Putamen (tissue), 1 donor: ENCODE measurements at places on chromosomes 3 and 15.

- DNase-seq: no peak
Observed at GRCh38 chr3:189286916-189287315, 115.1 kb downstream of the TPRG1 start.

GRCh38 chr3:175397372-175397771 lies 538.2 kb downstream of the NAALADL2 start:
- no peak for DNase-seq

GRCh38 chr3:184361532-184361931 lies at the start of the genes CLCN2 and POLR2H:
Gene CLCN2 (minus strand): TSS chr3:184361605. CDS start chr3:184361479, 126 bp downstream.
Gene POLR2H (plus strand): TSS chr3:184361710. CDS start chr3:184363493, 1,783 bp downstream.
- DNase-seq: peak; percentile 83

- DNase-seq: no peak
Observed at GRCh38 chr3:106160396-106160795, 291.6 kb upstream of the CBLB start.

GRCh38 chr3:1251282-1252060 lies 158.6 kb downstream of the CNTN6 start:
- DNase-seq: no peak

DNA sequence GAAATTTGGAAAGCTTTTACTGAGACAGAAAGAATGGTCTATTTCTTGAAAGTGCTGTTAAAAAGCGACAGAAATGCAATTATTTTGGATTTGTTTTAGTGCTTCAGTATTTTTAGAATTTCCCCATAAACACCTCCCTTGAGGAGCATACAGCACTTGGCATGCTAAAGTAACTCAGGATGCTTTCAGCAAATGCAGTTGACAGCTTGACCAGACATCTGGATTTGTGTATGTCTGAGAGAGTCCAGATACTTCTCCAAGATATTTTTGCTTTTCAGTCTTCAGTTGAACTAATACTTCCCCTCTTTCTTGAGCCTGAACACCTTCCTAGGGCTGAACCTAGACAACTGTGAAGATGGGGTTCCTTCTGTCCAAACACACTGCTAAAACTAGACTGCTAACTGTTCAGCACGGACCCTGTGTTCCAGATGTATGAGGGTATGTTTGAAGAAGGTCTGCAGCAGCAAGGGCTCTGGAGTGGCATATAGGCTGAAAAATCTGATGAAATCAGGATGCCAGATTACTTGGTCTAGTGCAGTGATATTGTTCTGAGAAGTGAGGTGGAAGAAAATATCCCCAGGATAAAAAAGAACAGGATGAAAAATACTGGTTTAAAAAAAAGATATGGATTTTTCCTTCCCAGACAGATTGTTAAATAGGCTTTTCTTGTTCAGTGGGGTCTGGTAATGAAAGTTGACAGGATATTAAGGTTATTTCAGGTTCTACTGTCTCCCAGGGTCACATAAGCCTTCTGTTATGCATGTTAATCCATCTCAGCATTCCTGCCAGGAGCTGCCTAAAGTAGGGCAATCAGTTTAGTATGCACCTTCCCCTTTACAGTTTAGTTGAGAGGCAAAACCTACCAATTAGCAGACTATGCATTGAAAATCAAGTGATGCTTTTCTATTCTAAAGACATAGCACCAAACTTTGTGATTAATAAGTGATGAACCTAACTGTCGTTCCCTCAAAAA lies 516.9 kb upstream of the TBL1XR1 start:
- peak; percentile 55 for DNase-seq

DNA sequence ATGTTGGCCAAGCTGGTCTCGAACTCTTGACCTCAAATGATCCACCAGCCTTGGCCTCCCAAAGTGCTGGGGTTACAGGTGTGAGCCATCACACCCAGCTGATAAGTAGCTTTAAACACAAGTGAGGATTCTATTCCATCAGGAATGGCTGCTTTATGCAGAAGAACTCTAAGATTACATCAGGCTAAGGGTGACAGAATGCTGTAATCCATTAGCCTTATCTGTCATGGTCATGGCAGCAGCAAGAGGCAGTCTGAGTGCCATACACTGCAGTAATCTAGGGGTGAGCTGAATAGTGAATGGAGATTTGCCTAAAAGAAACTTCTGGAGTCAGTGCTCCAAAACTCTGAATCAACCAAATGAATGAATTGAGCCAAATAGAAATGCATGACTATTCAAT lies 39.6 kb downstream of the LIPC start:
- DNase-seq: no peak

DNA sequence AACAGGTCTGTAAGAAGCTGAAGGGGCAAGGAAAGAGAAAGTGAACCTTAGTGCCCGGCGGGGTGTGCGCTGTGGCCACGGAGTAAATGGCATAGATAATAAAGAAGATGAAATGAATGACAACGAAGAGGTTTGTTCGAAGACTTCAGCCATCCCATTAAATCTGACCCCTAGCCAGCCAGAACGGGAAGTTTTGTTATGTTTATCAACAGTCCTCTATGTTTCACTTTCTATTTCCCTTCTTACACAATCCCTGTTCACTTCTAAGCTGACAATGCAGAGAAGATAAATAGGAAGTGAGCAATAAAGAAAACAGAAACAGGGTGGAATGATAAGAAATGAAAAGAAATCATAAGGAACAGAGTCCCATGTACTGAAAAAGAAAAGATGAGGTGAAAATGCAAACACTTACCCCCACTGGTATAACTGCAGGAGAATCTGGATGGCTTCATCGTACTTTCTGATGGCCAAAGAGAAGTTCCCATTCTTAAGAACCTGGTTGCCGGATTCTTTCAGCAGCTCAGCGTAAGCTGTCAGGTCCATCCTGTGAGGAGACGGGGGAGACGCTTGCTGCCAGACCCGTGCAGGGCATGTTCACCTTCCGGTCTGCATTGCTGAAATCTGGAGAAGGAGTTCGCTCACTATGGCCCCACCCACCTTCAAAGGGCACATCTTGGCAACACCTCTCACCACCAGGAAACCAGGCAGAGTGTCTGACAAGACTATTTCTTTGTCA lies 36.8 kb downstream of the TRANK1 start:
- DNase-seq: no peak

DNA sequence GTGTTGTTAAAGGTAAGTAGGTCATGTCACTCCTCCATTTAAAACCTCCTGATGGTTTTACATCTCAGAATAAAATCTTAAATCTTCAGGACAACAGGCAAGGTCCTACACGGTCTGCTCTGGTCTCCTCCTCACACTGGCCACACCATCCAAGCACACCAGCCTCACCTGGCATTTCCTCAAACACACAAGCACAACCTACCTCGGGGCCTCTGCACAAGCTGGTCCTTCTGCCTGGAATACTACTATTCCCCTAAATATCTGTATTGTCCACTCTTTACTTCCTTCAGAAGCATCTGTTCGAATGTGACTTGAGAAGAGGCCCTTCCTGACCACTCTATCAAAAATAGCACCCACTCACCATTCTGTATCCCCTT lies 1.8 kb downstream of the GORASP1 start:
- no peak for DNase-seq

DNA sequence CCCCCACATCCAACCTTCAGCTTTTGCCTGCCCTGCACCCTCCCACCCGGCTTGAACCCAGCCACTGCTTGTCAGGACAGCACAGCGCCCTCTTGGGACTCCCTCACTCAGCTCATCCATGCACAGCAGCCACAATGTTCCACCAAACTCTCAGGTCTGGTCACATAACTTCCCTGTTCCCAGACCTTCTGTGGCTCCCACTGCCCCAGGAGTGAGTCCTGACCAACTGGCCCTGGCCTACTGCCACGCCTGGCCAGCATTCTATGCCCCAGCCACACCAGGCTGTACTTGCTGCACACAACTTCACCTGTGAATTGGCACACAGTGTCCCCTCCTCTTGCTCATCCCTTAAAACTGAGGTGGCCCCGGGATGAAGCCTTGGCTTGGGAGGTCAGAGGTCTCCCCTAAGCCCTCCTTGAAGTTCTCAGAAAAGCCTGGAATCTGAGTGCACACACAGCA lies 21.0 kb downstream of the PLXNB1 start:
- DNase-seq: no peak

- DNase-seq: no peak
Observed at GRCh38 chr3:55482496-55483195, 4.5 kb downstream of the WNT5A start.

- no peak for DNase-seq
Observed at GRCh38 chr3:97816811-97817210, 5.0 kb upstream of the CRYBG3 start.

DNA sequence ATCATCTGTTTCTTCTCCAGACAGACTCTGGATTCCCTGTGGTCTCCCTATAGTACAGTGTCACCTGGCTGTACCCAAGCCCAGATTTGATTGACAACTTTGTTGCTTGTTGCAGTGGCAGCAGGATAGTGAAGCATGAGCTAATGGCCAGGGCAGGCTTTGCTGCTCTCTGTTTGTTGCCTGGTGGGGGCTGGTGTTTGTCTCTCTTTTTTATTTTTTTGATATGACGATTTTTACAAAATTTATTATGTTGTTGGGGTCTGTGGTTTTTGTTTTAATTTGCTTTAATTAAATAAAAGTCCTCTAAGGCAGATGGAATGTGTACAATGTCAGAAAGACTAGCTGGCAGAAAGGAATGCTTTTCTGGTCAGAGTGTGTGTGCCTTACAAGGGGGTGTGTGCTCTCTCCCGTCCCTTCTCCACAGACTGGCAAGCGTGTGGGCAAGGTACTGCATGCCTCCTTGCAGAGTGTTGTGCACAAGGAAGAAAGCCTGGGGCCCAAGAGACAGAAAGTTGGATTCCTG lies 15.2 kb upstream of the CLEC3B start:
- no peak for DNase-seq

DNA sequence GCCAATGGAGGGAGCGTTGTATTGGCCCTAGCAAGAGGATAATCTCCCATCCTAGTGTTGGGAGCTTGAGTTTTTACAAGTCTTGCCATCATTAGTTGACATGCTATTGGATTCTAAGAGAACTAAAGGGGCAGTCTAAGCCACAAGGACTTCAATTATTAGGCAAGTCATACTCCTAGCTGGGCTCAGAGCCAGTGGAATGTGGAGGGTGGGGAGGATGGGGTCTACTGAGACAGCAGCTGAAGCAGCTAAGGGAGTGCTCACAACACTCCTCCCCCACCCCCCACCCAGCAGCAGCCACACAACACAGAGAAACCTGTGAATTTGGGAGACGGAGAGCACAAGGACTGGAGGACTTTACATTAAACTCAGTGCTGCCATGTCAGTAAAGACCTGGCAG lies 27.9 kb downstream of the FRG2C start:
- no peak for DNase-seq

GRCh38 chr15:72740219-72740618 lies 43.3 kb downstream of the ADPGK start:
- no peak for DNase-seq

DNA sequence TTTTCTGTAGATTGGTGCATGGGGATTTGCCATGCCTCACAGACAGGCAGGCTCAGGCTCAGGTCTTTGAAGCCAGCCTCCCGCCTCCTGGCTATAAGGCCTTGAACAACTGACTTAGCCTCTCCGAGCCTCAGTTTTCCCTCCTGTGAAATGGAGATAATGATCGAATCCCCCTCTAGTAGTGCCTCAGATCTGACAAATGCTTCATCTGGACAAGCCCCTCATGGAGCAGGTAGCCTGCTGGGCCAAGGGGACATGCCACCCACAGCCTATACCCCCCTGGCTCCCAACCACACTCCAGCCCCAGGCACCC lies 68.1 kb upstream of the LCTL start:
- DNase-seq: no peak

GRCh38 chr3:45166321-45166879 lies 20.2 kb upstream of the CDCP1 start:
- DNase-seq: no peak

DNA sequence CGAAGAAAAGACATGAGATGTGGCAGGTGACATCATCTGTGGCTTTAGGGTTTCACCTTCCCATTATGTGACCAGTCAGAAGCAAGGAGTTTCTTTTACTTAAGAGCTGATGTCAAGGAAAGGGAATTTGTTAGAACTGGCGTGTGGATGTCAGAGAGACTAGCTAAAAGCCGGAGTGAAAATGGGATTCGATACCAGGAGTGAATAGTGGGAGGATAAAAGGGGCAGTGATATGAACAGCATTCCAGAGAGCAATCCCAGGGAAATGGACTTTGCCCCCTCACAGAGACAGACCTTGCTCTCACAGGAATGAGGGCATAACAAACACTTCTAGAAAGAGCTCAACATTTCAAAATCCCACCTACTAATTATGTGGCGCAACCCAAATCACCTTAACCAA lies 5.9 kb upstream of the FMN1 start:
- no peak for DNase-seq

DNA sequence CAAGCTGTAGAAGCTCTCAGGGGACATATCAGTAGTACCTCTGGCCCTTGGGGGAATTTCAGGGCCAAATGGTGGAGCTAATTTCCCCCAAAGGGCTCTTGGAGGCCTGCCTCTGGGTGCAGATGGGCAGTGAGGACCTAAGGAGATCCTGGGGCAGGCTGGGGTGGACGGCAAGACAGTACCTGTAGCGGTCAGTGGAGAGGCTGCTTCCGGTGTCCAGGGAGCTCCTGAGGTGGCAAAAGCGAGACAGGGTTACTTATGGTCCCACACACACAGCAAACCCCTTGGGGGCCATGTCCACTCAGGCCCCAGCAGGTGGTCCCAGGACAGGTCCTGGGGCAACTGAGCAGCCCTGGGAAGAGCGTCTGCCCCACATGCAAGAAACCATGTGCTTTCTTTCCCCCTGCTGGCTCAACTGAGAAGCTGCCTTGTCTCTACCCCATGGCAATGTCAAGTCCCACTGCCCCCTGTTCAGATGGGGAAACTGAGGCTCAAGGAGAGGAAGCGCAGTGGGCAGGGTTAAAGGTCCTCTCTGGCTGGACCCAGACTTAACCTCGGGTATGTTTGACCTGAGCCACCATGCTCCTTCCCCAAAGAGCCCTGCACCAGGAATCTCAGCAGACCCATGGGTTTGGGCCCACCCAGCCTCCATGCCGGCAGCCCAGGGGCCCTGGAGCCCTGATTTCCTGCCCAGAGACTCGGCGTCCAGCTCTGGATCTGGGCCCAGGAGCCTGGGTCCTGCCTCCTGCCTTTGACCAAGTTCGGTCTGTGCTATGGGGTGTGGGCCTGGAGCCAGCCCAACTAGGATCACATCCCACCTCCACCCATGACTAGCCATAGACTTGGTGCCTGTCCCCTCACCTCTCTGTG lies 25.7 kb downstream of the IQSEC1 start:
- DNase-seq: no peak

DNA sequence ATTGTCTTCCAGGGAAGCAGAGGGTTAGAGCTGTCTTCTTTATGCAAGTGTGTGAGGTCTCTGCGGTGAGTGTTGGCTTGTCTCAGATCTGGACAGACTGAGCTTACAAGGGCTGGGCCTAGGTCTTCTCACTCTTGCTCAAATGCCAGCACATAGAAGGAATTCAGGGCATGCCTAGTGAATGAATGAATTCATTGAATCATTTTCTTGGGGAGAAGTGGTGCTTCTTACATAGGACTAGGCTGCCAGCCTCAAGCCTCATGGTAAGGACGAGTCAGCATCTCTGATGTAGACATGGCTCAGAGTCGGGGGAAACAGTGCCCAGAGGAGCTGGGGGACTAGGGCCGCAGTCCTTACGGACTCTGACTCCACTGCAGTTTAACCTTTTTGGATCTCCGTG lies 17.2 kb downstream of the MKRN2 start:
- DNase-seq: no peak

- no peak for DNase-seq
Observed at GRCh38 chr3:20059929-20060328, 19.7 kb downstream of the KAT2B start.

- no peak for DNase-seq
Observed at GRCh38 chr15:67769497-67770357, 55.6 kb upstream of the SKOR1 start.

- no peak for DNase-seq
Observed at GRCh38 chr3:149582395-149582794, 75.4 kb downstream of the WWTR1 start.

- no peak for DNase-seq
Observed at GRCh38 chr3:184242297-184242685, 6.5 kb downstream of the ALG3 start.
